CD4-positive, alpha-beta T cell treated with Interleukin-4 for 1 hour (primary cell): ENCODE measurements at places on chromosomes 16 and 17.

- DNase-seq = no peak
Observed at GRCh38 chr17:52201767-52202519, 43.4 kb upstream of the CA10 start.

DNA sequence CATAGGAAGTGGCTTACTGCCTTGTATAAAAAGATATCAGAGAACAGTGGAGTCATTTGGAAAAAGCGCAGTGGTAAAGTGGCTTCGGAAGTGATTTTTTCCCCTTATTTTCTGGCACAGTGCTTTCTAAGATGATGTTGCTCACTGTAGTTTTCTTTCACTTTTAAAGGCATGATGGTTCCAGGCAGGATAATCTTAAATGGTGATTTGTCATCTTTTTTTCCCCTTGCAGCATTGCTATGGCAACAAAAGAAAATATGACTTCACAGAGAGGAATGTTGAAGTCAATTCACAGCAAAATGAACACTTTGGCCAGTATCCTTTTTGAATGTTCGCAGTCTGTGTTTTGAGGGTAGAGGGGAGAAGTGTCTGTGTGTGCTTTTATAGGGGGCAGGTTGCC lies 42.5 kb downstream of the GOSR1 start:
- DNase-seq = no peak

DNA sequence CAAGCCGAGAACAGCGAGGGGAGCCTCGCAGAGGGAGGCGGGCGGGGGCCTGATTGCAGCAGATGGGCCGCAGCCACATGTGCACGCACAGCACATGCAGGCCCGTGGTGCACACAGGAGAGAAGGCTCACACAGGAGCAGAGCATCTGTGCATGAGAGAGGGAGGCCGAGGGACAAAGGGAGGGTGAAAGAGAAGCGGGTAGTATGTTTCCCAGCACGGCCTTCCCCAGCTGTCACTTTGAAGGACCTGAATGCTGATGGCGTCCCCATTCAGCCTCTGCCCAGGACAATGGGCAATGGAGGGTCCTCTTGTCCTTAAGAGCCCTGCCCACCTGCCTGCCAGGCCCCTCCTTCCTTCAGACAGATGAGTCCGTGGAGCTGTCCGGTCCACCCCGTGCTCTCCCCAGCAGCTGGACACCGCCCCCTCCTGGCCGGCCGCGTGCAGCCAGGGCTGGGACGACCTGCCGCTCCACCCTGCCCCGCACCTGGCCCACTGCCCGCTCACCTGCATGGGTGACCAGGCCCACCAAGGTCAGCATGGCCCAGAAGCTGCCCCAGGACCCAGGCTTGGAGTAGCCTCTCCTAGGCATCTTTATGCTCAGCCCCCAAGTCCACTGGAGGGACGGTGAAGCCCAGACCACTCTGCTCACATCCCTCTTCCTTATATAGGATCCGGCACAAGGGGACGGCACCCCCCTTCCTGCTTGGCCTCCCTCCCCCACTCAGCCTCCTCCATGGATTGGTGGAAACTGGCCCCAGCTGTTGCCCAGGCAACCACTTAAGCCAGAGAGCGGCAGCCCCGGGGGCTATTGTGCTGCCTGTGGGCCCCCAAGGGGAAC lies at the start of gene BTBD17:
TSS of gene BTBD17 (minus strand) at position 639 of the 839 bp plus-strand sequence. CDS start at position 590, 49 bp downstream.
- peak; percentile 33 for DNase-seq

DNA sequence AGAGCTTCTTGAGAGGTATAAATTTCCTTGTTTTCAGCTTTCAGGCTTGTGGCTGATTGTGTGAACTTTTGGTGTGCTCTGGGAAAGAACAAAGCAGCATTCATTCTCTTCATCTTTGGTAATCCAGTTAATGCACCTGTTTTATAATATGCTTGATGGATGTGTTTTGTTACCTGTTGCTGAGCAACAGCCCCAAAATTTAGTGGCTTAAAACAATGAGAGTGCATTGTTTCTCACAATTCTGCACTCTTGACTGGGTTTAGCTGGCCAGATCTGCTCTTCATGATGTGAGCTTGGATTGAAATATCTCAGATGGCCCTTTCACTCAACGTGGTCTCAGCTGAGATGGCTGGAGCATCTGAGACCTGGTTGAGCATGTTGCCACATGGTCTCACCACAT lies 58.7 kb upstream of the NOL11 start:
- no peak for DNase-seq

DNA sequence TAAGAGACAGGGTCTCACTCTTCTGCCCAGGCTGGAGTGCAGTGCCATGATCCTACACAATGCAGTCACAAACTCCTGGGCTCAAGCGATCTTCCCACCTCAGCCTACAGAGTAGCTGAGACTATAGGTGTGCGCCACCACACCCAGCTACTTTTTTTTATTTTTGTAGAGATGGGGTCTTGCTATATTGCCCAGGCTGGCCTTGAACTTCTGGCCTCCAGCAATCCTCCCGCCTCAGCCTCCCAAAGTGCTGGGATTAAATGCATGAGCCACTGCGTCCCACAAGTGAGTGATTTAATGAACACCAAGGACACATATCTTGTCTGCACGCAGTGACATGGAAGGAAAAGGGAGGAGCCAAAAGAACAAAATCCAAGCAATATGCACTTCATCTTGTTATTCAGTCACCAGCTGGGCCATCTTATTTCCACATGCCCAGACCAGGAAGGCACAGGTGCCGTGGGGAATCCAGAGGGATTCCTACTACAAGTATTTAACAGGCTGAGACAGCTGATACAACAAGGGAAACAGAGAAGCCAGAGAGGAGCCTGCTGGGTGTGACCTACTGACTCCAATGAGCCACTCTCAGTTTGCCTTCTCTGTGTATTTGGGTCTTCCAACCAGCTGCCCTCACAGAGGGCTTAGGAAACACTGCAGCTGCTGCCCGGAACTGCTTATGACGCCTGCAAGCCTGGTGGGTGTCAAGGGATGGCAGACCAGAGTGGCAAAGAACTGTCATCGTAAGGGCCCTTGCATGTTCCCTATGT lies 17.0 kb downstream of the LSM12 start:
- DNase-seq = no peak

GRCh38 chr17:27873746-27874145 lies 19.4 kb downstream of the LYRM9 start:
- no peak for DNase-seq

DNA sequence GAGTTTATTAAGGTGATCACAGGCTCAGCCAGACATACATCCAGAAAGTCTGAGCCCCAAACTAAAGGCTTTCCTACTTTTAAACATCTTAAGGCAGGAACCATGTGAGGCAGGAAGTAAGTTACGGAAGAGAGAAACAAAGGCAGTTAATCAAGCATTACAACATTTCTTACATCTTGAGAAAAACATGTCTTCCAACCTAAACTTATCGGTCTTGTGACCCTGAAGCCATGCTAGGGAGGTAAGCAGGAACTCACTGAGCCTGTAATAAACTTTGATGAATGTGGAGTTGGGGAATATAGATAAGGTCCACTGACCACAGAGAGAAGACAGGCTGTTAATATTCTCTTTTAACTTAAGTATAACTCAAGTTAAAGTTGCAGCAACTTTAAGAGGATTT lies 3.5 kb upstream of the ACSM3 start:
- no peak for DNase-seq

- peak; percentile 51 for DNase-seq
Observed at GRCh38 chr16:3182608-3183444, 5.2 kb upstream of the OR1F1 start.

GRCh38 chr16:77406680-77407079 lies 28.2 kb downstream of the ADAMTS18 start:
- no peak for DNase-seq

GRCh38 chr16:76278980-76279379 lies 1.8 kb downstream of the CNTNAP4 start:
- no peak for DNase-seq

DNA sequence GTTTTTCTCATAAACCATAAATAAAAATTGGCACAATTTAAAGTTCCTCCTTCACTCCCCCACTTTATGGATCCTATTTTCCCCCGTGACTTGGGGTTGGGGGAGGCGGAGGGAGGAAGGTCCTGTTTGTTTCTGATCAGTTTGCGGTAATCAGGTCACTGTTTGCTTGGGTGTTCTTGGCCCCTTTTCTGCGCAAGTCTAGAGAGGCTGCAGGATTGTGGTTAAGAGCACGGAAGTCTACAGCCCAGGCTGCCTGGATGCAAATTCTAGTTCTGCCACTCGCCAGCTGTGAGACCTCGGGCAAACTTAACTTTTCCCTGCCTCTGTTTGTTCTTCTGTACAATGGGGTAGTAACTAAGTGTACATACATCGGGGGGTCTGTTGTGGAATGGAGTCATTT lies 12.1 kb downstream of the ATP2C2 start:
- no peak for DNase-seq

GRCh38 chr16:82518811-82519210 lies 108.0 kb upstream of the CDH13 start:
- no peak for DNase-seq

DNA sequence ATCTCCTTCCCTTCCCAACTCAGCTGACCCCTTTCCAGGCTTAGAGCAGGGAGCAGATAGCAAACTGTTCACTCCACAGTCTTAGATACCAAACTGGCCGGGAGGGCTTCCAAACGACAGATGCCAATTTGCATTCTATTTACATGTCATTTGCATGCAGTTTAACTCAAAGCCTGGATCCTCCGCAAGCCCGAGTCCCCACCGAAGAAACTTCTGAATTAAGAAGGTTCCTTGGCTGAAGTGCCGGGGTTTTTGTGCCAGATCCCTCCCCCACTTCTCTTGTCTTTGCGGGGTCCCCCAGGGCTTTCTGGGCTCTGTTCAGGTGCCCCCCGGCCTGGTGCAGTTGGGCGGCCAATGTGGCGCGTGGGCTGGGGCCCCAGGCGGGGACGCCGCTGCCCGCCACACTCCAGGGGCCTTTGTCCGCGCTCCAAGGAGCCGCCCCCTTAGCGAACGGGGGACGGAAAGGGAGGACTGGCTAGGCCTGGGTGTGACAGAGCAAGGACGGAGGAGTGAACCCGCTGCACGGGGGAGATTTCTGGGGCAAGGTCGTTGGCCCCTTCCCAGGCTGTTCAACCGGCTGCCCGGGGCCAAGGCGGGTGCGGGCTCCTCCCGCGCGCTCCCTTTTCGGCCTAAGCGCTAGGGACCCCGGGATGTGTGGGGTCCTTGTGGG lies 1.2 kb downstream of the GPRC5B start:
- no peak for DNase-seq

DNA sequence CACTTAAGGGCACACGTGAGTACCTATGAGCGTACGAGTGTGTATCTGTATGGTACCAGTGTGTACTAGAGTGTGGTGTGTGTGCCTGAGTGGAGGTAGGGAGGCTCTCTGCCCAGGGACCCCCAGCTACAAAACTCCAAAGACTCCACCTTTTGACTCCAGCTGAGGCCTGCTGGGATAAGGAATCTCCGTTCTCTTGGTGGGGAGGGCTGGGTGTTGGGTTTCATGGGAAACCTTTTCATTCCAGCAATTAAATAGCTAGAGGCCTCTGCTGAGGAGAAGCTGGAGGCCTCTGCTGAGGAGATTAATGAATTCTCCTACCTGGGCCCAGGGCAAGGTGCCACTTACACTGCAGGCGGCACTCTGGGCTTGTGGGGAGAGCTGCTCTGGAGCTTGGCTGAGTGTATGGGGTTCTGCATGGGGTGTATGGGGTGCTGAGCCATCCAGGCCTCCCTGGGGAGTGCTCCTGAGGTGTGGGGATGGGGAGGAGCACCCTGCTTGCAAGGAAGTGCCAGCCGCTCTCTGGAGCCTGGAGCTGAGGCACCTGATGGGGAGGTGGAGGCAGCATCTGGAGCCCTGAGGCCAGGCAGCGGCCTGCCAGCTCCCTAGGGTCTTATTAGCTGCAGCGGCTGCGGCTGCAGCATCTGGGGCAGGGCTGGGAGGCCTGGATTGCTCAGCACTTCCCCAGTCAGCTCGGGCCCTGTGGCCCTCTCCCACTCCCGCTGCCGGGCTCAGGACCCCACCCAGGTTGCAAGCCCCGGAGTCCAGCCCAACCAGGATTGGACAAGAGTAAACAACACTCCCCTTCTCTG lies 4.6 kb downstream of the ANKRD13B start:
- no peak for DNase-seq

DNA sequence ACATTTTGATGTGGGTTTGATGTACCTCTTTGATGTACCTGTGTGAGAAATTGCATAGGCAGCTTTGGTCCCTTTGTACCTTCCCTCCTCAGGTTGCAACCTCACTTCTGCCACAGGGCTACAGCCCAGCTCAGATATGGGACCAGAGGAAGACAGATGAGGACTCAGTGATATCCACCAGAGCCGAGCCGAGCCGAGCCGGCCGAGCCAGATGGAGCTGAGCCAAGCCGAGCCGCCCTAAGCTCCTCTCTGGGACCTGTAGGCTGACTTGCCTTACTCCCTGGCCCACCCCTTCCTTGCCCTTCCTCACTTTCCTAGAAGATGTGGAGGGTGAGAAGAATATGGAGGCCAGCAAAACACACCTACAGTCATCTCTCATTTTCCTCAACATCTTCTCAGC lies 3.8 kb downstream of the HEATR9 start:
- no peak for DNase-seq

DNA sequence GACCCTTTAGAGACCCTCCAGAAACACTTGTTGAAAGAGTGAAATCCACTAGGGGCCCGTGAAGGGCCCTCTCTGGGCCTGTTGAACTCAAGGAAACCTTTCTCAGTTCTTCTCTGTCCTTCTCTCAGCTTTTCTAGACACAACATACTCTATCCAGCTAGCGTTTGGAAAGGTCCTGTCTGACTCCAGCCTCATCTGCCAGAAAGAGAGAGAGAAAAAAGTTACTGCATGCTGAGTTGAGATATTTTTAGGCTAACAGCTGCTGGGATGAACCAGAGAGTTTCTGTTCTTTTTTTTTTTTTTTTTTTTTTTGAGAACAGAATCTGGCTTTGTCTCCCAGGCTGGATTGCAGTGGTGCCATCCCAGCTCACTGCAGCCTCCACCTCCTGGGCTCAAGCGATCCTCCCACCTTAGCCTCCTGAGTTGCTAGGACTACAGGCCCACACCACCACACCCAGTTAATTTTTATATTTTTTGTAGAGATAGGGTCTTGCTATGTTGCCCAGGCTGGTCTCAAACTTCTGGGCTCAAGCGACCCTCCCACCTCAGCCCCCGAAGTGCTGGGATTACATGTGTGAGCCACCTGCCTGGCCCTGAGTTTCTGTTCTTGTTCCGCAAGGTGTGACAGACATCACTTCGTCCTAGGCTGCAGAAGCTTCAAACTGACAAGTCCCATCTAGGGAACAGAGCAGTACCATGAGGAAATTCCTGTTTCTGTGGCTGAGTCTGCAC lies 14.9 kb upstream of the TEX2 start:
- DNase-seq = no peak

DNA sequence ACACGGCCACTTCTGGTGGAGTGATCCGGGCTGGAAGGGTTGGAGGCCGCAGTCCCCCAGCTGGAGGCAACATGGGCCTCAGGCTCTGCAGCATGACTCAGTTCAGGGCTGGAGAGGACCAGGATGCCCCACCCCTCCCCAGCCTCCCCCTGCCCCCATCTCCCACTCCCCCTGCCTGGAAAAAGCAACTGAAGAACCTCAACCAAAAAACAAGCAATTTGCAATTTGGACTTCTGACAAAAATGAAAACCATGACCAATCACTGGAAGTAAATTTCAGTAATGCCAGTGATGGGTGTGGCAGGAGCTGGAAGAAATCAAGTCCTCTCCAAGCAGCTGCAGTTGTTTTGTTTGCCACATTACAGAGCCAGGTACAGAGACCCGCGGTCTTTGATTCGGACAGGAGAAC lies 6.6 kb upstream of the MIF4GD start:
- DNase-seq = no peak
